ENCODE measurements at places on chromosomes 2 and 18.

DNA sequence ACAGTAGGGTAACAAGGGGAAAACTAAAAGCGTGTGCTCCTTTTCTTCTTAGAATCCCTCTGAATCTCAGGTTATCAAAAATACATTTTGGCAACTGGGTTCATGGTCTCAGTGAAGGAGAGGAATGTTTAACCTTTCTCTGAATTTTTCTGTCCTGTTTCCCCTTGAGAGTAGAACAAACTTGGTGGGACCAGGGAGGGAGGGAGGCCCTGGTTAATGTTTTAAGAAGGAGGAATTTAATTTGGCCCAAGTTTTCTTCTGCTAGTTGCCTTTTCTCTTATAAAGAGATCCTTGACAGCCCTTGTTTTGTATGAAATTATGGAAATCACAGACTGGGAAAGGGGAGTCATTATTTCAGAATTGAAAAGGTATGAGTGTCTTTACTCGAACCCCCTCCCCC is 12.2 kb upstream of the POU3F3 start:
- DNase-seq = no peak

GRCh38 chr2:179049203-179049545 is 763 bp downstream of the CCDC141 start:
- no peak for DNase-seq

DNA sequence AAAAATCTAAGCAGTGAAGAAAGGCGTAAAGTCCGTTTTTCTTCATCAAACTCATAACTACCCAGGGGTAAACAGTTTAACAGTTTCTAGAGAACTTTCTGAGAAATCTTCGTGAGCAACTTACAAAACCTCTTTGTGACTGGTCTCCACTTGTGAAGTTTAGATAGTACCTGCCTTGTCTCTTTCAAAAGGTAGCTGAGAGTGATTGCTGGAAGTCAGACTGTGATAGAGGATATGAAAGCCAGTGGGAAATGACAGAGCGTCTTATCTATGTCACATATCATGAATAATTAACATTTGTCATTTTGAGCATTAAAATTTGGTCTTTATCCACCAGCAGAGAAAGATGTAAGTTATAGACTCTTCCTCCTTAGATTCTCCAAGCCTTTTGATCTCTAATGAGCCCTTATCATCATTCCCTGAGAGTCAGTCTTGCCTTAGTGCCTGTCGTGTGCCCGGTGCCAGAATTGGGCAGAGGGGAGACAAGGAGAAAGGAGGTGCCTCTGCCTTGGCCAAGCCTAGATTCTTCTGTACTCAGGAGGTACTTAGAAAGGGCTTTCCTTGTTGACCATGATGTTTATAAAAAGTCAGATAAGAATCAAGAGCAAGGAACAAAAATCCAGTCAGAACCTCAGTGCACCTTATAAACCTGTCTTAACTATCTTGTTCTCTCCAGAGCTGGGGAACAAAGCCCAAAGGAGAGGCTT is 205.1 kb upstream of the EPAS1 start:
- no peak for DNase-seq

GRCh38 chr2:141737492-141738255 is 393.1 kb downstream of the LRP1B start:
- DNase-seq = no peak

- DNase-seq = no peak
Measured at GRCh38 chr2:166361351-166362153, 14.2 kb downstream of the SCN9A start.

- DNase-seq = no peak
Measured at GRCh38 chr2:73920577-73921545, 5.8 kb upstream of the DGUOK start.

GRCh38 chr2:71971493-71971892 is 176.2 kb downstream of the CYP26B1 start:
- no peak for DNase-seq

- DNase-seq = no peak
Measured at GRCh38 chr18:25518716-25519053, 166.7 kb upstream of the ZNF521 start.

GRCh38 chr2:190482451-190482850 is 52.1 kb downstream of the NEMP2 start:
- no peak for DNase-seq

- no peak for DNase-seq
Measured at GRCh38 chr2:170077830-170078569, 99.9 kb upstream of the MYO3B start.

DNA sequence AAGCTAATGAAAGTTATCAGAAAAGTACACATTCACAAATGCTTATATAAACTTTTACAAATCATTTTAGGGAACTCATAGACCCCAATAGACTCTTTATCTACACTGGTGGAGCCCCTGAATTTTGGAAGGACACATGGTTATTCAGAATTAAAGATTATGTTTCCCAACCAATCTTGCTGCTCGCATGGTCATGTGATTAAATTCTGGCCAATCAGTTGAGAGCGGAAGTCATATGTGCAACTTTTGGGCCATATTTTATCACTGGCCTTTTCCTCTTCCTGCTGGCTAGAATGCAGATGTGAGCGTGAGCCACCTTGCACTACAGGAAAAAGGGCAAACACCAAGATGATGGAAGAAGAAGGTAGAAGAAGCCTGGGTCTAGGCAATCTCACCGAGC is 19.8 kb downstream of the THOC1 start:
- DNase-seq = no peak

DNA sequence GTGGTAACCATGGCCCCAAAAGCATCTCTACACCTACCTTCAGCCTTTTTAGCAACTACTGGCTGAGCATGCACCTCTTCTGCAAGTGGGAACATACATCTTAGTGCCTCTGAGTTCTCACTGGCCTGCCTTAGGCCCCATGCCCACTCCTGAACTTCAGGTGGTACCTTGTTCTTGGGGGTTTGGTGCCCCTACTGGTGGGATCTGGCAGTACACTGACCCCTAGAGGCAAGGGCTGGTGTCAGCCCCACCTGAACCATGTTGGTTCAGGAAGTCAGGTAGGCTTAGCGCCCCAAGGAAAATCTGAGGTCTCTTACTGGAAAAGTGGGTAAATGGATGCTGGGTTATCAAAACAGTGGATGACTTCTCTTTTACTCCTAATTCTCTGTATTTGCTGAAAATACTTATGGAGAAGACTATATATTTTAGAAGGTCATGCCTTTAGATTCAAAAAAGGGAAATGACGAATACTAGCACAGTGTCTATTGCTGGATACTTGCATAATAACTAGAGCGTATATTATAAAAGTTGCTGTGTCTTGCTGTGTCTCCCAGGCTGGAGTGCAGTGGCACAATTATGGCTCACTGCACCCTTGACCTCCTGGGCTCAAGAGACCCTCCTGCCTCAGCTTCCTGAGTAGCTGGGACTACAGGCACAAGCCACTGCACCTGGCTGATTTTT is 84.6 kb downstream of the RAB31 start:
- DNase-seq = no peak

GRCh38 chr2:229375251-229375650 is 104.2 kb upstream of the PID1 start:
- no peak for DNase-seq

- no peak for DNase-seq
Measured at GRCh38 chr2:238634701-238635357, 208.1 kb downstream of the ASB1 start.

DNA sequence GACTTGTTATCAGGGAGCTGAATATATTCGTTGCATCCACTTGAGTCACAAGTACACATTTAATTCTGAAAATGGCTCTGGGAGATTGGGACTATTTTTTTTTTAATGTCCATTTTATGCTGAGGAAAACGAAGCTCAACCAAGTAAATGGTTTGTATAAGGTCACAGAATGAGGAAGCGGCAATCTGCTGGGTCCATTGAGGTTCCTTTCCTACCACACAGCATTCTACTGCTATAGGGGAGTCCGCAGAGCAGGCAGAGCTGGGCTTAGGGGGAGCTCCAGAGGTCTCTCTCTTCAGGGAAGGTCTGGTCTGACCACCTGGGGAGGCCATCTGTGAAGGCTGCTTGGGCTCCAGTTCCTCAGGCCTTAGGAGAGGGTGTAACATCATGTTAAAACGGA is 77.9 kb downstream of the MCFD2 start:
- no peak for DNase-seq

DNA sequence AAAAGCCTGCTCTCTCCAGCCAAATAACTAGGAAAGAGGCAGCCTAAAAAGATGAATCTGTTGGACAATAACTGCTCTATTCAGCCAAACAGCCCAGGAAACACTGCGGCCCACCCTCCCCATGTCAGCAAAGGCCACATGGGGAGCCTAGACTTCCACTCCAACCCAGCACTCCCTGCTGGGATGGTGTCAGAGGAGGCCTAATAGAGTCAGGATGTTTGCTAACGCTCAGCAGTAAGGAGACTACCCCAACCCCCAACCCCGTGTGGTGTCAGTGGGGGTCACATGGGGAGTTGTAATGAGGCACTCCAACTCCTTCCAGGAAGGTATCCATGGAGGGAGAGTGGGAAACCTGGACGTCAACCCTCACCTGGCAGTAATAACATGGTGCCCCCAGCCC is 41.6 kb downstream of the ZBTB7C start:
- no peak for DNase-seq
